ENCODE measurements at places on chromosomes 7 and 10.

- DNase-seq: no peak
Observed at GRCh38 chr7:71470830-71471229, 338.9 kb downstream of the GALNT17 start.

- DNase-seq: no peak
Observed at GRCh38 chr7:42753811-42754363, 158.0 kb downstream of the C7orf25 start.

- DNase-seq: no peak
Observed at GRCh38 chr7:13151978-13152377, 464.5 kb downstream of the ARL4A start.

GRCh38 chr7:121313793-121314676, 14.8 kb upstream of the WNT16 start:
- DNase-seq: no peak

DNA sequence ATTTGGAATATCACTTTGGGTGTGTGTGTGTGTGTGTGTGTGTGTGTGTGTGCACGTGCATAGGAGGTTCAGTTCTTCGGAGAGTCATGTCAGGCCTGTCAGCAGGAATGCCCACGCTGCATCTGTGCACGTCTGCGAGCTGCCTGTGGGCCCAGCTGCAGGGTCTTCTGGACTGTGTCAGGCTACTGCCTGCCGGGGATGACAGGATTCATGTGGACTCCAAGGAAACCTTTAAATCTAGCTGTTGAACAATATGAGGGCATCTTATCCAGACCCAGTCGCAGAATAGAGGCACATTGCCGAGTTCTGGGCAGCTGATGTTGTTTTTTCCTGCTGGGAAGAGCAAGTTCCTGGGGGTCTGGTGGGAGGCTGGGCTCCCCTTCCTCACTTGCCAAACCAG, 19.0 kb downstream of the AQP1 start:
- DNase-seq: no peak

GRCh38 chr10:8487346-8487745, 432.9 kb downstream of the GATA3 start:
- no peak for DNase-seq

DNA sequence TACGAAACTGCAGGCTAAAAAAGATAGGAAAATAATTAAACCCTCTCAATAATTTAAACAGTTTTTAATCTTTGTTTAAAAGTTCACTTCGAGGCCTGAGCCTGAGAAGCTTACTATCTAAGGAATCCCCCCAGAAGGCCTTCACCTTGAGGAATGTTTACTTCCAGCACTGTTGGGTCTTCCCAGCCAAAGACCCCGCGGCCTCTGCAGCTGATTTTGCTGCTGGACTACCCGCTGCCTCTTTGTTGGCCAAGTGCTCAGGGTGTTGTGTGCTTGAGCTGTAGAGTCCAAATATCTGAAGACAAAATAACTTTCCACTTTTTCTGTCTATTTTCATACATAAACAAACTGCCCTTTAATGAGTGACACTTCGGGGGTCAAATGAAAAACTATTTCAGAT, 292.7 kb downstream of the GLRX3 start:
- no peak for DNase-seq

DNA sequence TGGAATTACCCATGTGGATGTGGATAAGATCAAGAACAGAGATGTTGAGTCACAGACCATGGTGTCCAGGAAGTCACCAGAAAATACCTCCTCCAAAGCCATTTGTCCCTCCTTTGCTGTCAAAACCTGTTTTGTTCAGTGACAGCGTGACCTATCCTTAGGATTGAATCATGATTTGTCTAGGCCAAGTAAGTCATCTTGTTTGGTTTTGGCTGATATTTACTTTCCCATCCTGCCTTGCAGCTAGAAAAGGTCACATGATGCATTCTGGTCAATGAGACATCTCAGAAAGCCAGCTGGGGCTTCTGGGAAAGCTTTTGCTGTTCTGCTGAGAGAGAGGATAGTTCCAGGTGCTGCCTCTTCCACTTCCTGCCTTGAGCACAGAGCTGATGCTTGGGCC, 225.3 kb upstream of the ZMIZ1 start:
- no peak for DNase-seq

- no peak for DNase-seq
Observed at GRCh38 chr7:48904975-48905374, 19.4 kb upstream of the CDC14C start.

DNA sequence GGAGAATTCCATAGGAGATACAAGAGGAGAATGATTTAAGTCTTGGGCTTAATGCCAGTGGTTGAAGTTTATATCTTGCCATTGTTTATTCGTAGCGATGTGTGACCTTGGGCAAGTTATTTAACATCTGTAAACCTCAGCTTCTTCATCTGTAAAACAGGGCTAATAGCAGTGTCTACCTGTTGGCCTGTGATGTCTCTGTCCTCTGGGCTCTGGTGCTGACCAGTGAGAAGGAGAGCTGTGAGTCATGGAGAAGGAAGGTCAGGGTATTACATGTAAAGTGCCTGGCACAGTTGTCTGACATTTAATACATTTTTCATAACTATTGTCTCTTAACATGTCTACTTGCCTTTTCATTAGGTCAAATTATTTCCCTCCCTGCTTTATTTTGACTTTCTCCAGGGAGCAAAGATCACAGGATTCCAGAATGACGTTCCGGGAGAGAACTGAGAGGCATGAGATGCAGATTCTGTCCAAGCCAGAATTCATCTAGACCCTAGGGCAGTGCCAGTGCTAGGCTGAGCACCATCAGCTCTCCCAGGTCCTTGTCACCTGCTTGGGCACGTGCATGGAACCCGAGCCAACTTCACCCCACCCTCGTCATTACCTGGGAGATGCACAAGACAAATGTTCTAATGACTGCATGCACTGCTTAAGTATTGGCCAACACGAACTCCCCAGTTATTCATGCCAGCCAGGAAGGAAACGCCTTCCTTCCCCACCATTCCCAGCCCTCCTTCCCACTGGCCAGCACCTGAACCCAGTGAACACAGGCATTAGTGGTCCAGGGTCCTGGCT, 187.9 kb downstream of the DPY19L1 start:
- no peak for DNase-seq

GRCh38 chr10:37434091-37434490, 308.7 kb downstream of the ANKRD30A start:
- no peak for DNase-seq

GRCh38 chr7:53218730-53219504, 183.5 kb downstream of the POM121L12 start:
- DNase-seq: no peak

GRCh38 chr10:71727105-71727737, 7.6 kb upstream of the C10orf105 start:
- DNase-seq: no peak

GRCh38 chr10:90125456-90126255, 424.3 kb downstream of the KIF20B start:
- DNase-seq: no peak

DNA sequence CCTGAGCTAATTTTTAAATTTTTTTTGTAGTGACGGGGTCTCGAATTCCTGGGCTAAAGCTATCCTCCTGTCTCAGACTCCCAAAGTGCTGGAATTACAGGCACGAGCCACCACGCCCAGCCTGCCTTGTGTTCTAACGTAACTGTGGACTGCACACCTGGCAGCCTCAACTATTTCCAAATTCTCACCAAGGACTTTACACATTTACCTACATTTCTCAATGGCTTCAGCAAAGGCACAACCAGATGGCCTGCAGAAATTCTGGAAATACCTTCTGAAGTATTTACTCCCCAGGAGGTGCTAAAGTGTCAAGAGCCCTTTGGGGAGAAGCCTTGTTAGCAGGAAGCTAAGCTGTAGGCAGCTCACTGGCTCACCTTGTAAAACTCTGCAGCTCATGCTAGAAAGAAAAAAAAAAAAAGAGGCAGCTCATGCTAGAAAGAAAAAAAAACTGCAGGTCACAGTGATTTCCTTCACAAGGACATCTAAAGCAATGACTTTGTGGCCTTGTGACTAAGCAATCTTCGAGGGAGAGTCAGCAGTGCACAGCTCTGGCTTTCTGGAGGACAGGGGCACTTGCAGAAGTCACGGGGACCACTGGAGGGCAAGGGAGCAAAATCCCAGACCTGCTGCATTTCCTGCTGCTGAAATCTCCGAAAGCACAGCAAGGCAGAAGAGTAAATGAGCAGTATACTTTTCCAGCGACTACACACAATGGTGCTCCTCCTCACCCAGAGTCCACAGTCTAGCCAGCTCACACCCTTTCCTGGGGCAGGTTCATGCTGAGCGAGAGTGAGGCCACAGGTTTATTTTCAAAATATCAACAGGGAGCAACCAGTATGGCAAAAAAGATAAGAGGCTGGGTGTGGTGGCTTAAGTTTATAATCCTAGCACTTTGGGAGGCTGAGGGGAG, 40.4 kb downstream of the BAIAP2L1 start:
- DNase-seq: no peak

DNA sequence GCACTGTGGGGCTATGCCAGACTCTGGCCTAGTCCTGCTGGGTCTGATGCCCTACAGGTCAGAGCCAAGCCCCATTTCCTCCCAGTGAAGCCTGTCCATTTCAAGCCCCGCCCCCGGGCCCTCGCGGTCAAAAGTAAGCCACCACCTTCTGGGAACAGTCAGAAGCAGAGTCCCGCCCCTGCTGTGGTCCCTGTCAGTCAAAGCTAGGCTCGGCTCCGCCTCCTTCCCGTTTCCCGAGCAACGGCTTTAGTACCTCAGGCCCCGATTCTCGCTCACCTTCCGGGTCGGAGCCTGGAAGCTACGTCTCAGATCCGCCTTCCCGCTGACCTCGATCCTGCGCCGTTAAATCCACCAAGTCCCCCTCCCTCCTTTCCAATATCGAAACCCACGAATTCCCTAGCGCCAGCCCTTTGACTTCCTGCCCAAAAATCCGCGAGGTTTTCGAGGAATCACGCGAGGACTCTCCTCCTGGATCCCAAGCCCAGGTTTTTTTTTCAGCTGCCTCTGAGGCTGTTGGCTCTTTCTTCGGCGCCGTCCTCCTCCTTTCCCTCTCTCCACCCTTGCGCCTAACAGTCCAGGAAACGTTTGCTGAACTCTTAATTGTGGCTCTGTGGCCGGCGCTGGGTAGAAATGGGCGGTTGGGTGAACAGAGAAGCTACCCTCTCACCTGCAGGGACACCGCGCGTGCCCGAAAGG, 11.8 kb downstream of the SFXN3 start:
- peak; percentile 88 for DNase-seq

DNA sequence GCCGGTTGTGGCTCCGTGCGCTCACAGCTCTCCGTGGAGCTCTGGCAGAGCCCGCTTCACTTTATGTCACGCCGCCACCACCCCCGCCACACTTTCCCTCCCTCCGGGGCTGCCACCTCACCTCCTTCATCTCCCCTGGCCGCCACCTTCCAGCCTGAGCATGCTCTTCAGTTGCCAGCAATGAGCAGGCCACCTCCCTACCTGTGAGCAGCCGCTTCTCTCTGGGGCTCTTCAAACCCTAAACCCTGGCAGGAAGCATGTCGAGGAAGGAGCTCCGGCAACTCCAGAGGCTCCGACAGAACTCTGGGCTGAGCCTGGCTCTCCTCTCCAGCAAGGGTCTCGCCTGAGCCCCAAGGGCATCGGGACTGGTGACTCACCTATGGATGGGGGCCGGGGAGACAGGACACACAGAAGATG, 36.7 kb downstream of the GBX1 start:
- no peak for DNase-seq

DNA sequence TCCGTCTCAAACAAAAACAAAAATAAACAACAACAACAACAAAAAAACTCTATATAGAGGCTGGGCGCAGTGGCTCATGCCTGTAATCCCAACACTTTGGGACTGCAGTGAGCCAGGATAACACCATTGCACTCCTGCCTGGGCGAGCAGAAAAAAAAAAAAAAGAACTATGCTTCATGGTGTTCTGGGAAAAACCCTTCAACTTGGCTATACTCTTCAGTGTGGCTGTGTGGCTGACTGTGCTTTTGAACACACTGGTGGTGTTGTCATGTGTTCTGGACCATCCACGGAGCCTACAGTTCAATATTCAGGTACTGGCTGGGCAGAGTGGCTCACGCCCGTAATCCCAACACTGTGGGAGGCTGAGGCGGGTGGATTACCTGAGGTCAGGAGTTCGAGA, 26.5 kb downstream of the SNX8 start:
- no peak for DNase-seq

DNA sequence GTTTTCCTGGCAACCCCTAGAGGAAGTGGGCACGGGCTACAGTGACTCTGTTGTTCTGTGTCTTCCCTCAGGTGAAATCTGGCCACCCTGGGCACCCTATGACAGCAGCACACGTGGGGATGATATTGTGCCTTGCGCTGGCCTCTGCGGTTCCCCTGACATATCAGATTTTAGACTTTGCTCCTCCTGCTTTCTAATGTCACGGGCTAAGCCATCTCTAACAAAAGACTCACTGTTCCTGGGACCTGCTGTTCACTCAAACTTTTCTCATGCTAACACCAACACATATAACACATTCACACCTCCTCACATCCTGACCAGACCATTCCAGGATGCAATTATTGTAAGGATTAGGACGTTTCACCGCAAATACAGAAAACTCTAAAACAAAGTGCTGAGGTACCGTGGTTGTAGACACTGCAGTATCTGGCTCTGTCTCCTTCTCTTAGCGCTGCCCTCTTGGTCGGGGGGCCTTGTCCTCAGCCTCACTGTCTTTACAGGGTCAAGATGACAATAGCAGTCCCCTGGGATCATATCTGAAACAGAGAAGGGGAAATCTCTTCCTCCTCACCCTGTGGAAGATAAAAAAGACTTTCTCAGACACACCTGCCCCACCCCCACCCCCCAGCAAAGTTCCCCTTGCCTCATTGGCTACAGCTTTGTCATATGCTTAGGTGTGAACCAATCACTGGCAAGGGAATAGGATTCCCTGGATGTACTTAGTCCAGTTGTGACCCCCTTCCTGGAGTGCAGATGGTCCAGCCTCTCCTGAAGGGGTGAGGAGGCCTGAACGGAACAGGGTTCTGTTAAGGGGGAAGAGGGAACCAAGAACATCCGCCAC, 14.1 kb downstream of the CHN2 start:
- DNase-seq: no peak

- DNase-seq: no peak
Observed at GRCh38 chr7:141208539-141208938, 134.7 kb downstream of the TMEM178B start.

DNA sequence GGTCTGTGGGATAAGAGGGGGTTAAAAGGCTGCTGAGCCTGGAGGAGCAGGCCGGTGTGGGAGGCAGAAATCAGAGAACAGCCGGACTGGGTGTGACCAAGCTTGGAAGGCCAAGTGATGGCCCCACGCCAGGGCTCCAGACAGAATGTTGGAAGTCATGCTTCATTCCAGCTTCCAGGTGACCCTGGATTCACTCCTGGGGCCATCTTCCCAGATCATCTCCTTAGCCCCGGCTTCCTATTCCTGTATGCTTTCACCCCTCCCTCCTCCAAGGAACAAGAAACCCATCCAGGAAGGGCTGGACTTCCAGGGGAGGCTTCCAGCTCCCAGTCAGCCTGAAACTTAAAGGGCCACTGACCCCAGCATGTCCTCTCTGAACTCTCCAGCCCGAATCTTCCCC, 1.0 kb downstream of the INMT start:
- no peak for DNase-seq

- DNase-seq: no peak
Observed at GRCh38 chr10:1294748-1295147, 238.6 kb downstream of the WDR37 start.

DNA sequence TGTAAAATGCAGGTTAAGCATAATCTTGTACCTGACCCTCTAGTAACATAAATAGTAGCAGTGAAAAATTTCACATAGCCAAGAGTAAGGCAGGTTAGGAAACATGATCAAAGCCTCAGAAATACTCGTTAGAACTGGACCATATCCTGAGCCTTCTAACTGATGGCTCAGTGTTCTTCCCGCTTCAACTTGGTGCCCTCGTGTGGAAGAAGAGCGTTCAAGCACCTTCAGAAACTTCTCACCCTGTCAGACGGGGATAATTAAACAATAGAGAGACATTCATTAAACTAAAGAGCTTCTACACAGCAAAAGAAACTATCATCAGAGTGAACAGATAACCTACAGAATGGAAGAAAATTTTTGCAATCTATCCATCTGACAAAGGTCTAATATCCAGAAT, 124.5 kb downstream of the MYOF start:
- DNase-seq: no peak
